ENCODE measurements at places on chromosomes 6 and 20.

- peak; percentile 39 for DNase-seq
These were observed 534.2 kb upstream of the GJE1 start for GRCh38 chr6:141598487-141598886.

GRCh38 chr6:130473886-130474285, 108.1 kb downstream of the TMEM200A start:
- DNase-seq: peak; percentile 92

DNA sequence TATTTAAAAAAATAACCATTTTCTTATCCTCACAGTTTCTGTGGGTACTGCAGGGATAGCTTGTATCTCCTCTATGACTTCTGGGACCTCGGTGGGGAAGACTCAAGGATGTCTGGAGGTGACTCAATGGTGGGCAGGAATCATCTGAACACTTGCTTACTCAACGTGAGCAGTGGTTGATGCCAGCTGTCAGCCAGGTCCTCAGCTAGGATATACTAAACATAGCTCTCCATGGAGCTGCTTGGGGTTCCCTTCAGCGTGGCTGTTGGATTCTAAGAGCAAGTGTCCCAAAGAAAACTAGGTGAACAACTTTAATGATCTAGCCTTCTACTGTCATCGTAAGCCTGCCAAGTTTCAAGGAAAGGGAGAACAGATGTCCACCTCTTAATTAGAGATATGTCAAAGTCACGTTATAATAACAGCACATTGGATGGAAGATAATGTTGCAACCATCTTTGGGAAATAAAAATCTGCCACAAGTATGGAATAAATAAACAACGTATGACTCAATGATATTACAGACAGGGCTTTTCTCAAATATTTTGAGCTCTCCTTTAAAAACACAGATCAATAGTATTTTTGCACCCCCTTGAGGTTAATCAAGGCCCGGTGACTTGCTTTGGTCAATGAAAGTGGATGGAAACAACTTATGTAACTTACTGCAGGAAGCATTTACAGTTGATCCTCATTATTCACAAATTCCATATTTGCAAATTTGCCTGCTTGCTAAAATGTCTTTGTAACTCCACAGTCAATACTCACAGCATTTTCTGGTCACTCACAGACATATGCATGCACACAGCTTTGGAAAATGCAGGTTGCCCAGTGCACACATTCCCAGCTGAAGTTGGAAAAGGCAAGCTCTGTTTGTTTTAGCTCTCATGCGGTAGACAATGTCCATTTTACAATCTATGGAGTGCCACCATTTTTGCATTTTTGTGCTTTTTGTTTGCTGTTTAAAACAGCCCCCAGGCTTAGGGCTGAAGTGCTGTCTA, 6.6 kb upstream of the HEBP2 start:
- DNase-seq: peak; percentile 23

GRCh38 chr6:158645064-158646022, 800 bp upstream of the DYNLT1 start:
- no peak for DNase-seq

- DNase-seq: peak; percentile 87
These were observed 65.3 kb downstream of the MTHFD1L start for GRCh38 chr6:150930841-150931240.

- peak; percentile 65 for DNase-seq
These were observed 2.6 kb downstream of the ASF1A start for GRCh38 chr6:118896339-118897136.

GRCh38 chr20:36847009-36847709, 28.8 kb upstream of the TLDC2 start:
- peak; percentile 89 for DNase-seq

DNA sequence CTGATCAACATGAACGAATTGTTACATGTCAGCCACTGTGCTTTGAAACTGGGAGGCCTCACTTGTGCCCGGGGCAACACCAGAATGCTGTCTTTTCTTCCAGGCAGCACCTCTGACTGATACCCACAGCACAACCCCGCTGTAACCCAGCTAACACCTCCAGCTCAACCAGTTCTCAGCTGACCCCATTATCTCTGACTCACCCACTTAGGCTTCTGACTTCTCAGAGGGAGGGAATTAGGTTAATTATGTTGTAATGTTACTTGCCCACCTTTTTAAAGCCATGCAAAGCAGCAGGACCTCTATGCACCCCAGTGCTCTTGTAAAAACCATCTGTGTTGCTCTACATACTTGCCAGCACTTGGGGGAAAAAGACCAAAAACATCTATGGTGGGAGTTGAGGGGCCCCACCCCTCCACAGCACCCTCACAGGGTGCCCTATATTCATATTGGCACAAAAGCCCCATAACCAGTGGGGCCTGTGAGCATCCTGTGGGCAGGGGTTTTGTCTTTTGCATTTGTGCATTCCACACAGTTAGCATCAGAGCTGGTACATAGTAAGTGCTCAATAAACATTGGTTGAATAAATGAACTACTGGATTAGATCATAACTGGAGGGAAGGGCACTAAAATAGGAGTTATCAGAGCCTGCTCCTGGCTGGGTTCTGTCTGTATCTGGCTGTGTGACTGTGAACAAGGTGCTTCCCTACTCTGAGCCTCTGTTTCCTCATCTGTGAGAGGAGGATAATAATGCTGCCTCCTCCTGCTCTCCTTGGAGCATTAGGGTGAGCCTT, 22.3 kb downstream of the BNIP5 start:
- DNase-seq: peak; percentile 33

DNA sequence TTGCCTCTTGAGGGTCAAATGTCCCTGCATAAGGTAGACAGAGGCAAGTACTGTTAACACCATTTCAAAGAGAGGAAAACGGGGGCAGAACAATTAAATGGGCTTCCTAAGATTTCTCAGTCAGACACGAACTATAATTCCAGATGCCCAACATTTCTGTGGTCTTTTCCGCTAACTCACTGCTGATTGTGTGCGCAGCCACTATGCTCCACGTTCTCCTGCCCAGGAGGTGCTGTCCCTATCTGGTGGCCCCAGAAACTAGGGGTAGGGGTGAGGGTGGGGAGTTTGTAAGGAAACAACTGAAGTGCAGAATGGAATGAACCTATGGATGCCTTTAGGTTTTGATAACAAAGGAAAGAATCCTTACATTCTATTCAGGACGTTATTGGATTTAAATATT, 86.1 kb upstream of the BACH2 start:
- no peak for DNase-seq
